ENCODE measurements at places on chromosomes 2 and 18. TPM values are rescaled to one million over a fixed set of nuclear protein-coding genes. Genes with fewer than 3 reads are reported as not detected.

The PRKD3 gene
- 8.2 TPM for total RNA-seq

The DSG2 gene
- total RNA-seq, result 19.1 TPM

The TMEM37 gene
- total RNA-seq, result 22.1 TPM

The CDK5R2 gene
- total RNA-seq, result not detected

The ADD2 gene
- total RNA-seq, result 7.6 TPM

The ERBB4 gene
- total RNA-seq, result 1.6 TPM

The COLEC12 gene
- total RNA-seq, result 3.6 TPM

The FARSB gene
- total RNA-seq, result 11.4 TPM

- no peaks in the 10 kb centered on the region for H3K36me3 ChIP-seq
- H3K27me3 ChIP-seq, result no peaks in the 10 kb centered on the region
- H3K4me1 ChIP-seq, result no peaks in the 10 kb centered on the region
- no peak overlapping the region for H3K4me3 ChIP-seq
Measured at GRCh38 chr2:101609433-101609832, 88.1 kb upstream of the MAP4K4 start.

- H3K4me3 ChIP-seq, result no peak overlapping the region
- no peaks in the 10 kb centered on the region for H3K27me3 ChIP-seq
- DNase-seq, result no peak
- H3K4me1 ChIP-seq, result no peaks in the 10 kb centered on the region
- H3K27ac ChIP-seq, result no peak overlapping the region
Measured at GRCh38 chr2:179843541-179843940, 17.9 kb downstream of the ZNF385B start.

GRCh38 chr2:2849464-2850217, 518.6 kb upstream of the MYT1L start:
- H3K4me1 ChIP-seq, result peaks cover 31% of the 10 kb centered on the region
- H3K27me3 ChIP-seq, result no peaks in the 10 kb centered on the region
- peak; percentile 15 for DNase-seq
- no peak overlapping the region for H3K27ac ChIP-seq
- H3K4me3 ChIP-seq, result no peak overlapping the region
- H3K36me3 ChIP-seq, result no peaks in the 10 kb centered on the region

GRCh38 chr2:98959810-98960507, 23.9 kb upstream of the CRACDL start:
- H3K36me3 ChIP-seq, result no peaks in the 10 kb centered on the region
- H3K27ac ChIP-seq, result no peak overlapping the region
- no peak overlapping the region for H3K4me3 ChIP-seq
- H3K27me3 ChIP-seq, result no peaks in the 10 kb centered on the region

GRCh38 chr18:58669731-58670378, 1.4 kb upstream of the MALT1 start:
- no peaks in the 10 kb centered on the region for H3K27me3 ChIP-seq
- no peak overlapping the region for H3K27ac ChIP-seq
- H3K4me1 ChIP-seq, result peaks cover 20% of the 10 kb centered on the region
- no peak for DNase-seq
- no peaks in the 10 kb centered on the region for H3K36me3 ChIP-seq

GRCh38 chr2:71696381-71696780, 243.0 kb downstream of the DYSF start:
- DNase-seq, result no peak
- no peak overlapping the region for H3K4me3 ChIP-seq
- no peaks in the 10 kb centered on the region for H3K4me1 ChIP-seq
- H3K36me3 ChIP-seq, result no peaks in the 10 kb centered on the region
- H3K27me3 ChIP-seq, result no peaks in the 10 kb centered on the region

- DNase-seq, result peak; percentile 22
- H3K4me3 ChIP-seq, result no peak overlapping the region
- H3K27ac ChIP-seq, result no peak overlapping the region
- H3K27me3 ChIP-seq, result no peaks in the 10 kb centered on the region
- no peaks in the 10 kb centered on the region for H3K36me3 ChIP-seq
Measured at GRCh38 chr18:79200546-79201268, 131.5 kb downstream of the ATP9B start.

GRCh38 chr18:2223449-2223848, 347.9 kb downstream of the METTL4 start:
- no peak overlapping the region for H3K4me3 ChIP-seq
- no peak for DNase-seq
- H3K27ac ChIP-seq, result no peak overlapping the region
- H3K36me3 ChIP-seq, result no peaks in the 10 kb centered on the region
- peaks cover 10% of the 10 kb centered on the region for H3K4me1 ChIP-seq

DNA sequence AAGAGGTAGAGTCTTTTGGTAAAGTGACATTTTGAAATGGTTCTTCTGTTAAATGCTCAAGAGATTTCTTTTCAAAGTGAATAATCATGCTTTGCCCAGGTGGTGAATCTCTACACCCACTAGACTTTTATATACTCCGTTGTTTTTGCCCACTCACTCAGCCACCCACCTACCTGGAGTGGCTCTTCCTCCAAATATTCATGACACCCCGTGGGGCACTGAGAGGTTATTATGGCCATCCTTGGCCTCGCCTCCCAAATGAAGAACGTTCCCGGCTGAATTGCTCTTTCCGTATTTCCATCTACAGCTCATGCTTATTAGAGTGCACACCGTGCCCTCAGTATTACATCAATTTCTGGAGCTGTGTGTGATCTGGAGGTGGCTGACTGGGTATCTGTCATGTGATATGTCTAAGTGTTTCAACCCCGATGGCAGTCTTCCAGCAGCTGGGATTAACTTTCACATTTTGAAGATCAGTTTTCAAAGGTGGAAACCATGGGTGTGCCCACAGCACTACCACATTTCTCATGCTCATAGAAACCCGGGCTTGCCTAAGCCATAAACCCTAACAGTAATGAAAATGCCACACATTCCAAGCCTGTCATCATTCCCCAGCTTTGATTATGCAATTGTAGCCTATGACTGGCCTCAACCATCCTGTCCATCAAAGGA, 406.6 kb upstream of the MMADHC start:
- DNase-seq, result peak; percentile 18
- H3K4me1 ChIP-seq, result peaks cover 29% of the 10 kb centered on the region
- H3K36me3 ChIP-seq, result no peaks in the 10 kb centered on the region

DNA sequence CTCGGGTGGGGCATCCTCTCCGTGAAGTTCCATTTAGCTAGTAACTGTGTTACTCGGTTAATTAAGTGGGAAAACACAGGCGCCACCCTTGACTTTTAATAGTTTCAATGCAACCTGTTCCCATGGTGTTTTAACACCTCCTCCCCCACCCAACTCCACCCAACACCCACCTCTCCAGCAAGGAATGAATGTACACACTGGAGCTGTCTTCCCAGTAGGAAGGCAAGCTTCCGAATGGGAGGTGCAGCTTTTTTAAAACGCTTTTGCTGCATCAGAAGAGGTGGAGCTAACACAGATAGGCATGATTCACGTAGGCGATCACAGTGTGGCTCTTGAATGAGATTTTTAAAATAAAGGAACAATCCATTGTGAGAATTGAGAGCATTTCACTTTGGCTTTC, 73.8 kb upstream of the AGAP1 start:
- H3K4me3 ChIP-seq, result no peak overlapping the region
- H3K27me3 ChIP-seq, result no peaks in the 10 kb centered on the region
- H3K27ac ChIP-seq, result no peak overlapping the region
- peaks cover 23% of the 10 kb centered on the region for H3K4me1 ChIP-seq
- DNase-seq, result no peak

- H3K27me3 ChIP-seq, result no peaks in the 10 kb centered on the region
- no peaks in the 10 kb centered on the region for H3K36me3 ChIP-seq
- no peak overlapping the region for H3K4me3 ChIP-seq
- DNase-seq, result no peak
- H3K4me1 ChIP-seq, result peaks cover 20% of the 10 kb centered on the region
Measured at GRCh38 chr18:78543201-78543725, 436.4 kb upstream of the SALL3 start.

- H3K36me3 ChIP-seq, result no peaks in the 10 kb centered on the region
- H3K4me3 ChIP-seq, result no peak overlapping the region
- H3K27ac ChIP-seq, result no peak overlapping the region
- no peak for DNase-seq
Measured at GRCh38 chr2:221372159-221372884, 199.8 kb downstream of the EPHA4 start.

- no peak for DNase-seq
- no peak overlapping the region for H3K4me3 ChIP-seq
- no peak overlapping the region for H3K27ac ChIP-seq
Measured at GRCh38 chr2:134799936-134800335, 38.5 kb upstream of the ACMSD start.

- H3K27me3 ChIP-seq, result no peaks in the 10 kb centered on the region
- H3K27ac ChIP-seq, result no peak overlapping the region
- DNase-seq, result no peak
- H3K36me3 ChIP-seq, result no peaks in the 10 kb centered on the region
- H3K4me3 ChIP-seq, result no peak overlapping the region
Measured at GRCh38 chr2:232138441-232138840, 176.9 kb downstream of the DIS3L2 start.

- DNase-seq, result no peak
- H3K4me1 ChIP-seq, result no peaks in the 10 kb centered on the region
- H3K36me3 ChIP-seq, result no peaks in the 10 kb centered on the region
- H3K27ac ChIP-seq, result no peak overlapping the region
Measured at GRCh38 chr2:101356521-101356920, 30.8 kb downstream of the CREG2 start.

DNA sequence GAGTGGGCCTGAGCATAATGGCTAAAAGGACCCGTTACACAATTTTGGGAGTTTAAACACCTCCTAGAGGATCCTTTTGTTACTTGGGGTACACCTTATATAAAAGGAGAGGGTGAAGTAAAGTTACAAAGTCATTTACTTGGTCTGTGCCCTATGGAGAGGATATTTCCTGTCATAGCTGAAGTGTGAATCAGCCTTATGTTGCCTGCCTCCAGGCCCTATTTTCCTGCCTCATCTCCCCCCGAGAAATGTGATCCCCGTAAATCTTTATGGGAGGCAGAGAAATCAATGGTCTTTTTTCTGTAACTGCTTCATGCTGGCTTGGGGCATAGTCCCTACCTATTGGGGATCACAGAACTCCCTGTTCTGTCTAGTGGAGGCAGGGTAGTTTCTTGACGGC, 906.6 kb downstream of the DSC3 start:
- no peak overlapping the region for H3K27ac ChIP-seq
- no peaks in the 10 kb centered on the region for H3K36me3 ChIP-seq
- no peaks in the 10 kb centered on the region for H3K4me1 ChIP-seq
- H3K27me3 ChIP-seq, result no peaks in the 10 kb centered on the region
- no peak for DNase-seq
- H3K4me3 ChIP-seq, result no peak overlapping the region

DNA sequence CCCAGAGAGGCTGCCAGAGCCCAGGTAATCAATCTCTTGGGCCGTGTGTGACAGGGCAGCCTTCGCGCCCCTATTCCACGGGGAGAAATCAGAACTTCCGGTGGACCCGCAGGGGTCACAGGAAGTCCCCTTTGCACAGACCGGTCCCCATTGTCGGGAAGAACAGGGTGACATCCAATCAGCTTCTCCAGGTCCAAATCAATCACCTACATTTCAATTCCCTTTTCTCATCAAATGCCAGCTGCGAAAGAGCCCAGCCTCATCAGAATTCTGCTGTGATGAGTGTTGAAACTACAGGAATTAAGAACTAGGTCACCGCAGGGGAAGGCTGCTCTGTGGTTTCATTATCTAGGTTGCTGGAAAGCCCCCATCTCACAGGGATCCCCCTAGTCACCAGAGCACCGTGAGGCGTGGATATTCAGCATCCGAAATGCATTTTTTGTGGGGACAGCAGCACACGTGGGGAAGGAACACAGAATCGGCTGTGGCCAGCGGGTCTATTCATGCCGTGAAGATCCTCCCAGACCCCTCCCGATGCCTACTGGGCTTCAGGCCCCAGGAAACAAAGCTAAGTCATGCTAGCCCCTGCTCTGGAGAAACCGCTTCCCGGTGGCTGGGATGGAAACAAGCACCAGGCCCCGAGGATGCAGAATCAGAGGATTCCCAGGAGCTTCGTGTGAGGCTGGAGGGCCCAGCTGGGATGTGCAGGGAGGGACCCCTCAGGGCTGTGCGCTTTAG, 193.7 kb upstream of the ID2 start:
- H3K36me3 ChIP-seq, result no peaks in the 10 kb centered on the region
- H3K27me3 ChIP-seq, result no peaks in the 10 kb centered on the region
- H3K27ac ChIP-seq, result peak overlapping the region; percentile 70
- H3K4me3 ChIP-seq, result no peak overlapping the region
- DNase-seq, result no peak

DNA sequence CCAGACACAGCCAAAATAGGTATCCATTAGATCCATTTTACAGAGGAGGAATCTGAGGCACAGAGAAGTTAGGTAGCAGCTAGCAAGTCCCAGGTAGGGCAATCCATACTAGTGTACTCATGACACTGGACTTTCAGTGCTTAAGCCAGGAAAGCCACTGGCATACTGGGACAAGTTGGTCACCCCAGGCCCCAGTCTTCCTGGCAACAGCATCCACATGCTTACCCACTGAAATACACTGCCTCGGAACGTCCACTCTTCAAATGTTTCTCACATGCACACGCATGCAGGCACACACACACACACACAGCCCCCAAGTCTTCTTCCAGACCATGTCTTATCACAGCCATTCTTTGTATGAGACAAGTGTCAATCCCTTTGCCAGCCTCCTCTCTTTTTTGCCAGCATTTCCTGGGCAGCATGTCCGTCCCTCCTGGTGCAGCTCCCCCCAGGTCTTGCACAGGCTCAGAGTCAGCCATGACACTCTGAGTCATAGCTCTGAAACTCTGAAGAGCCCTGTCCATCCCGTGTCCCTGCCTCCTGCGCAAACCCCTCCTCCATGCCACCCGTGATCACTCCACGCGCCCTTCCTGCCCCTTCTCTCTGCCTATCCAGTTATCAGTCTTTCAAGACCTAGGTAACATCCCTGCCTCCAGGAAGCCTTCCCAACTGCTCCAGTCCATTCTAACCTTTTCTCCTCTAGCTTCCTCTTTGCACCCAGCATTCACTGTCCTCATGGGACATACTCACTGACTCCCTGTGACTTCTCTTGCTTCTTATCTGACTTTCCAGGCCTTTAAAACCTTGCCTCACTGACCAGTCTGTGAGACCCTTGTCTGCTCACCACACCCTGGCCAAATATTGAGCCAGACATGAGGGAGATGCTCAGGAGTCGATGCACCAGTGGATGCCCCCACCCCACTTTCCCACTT, 10.9 kb upstream of the TEX261 start:
- no peak overlapping the region for H3K4me3 ChIP-seq
- H3K36me3 ChIP-seq, result no peaks in the 10 kb centered on the region
- DNase-seq, result no peak
- H3K4me1 ChIP-seq, result peaks cover 8% of the 10 kb centered on the region
- no peak overlapping the region for H3K27ac ChIP-seq

DNA sequence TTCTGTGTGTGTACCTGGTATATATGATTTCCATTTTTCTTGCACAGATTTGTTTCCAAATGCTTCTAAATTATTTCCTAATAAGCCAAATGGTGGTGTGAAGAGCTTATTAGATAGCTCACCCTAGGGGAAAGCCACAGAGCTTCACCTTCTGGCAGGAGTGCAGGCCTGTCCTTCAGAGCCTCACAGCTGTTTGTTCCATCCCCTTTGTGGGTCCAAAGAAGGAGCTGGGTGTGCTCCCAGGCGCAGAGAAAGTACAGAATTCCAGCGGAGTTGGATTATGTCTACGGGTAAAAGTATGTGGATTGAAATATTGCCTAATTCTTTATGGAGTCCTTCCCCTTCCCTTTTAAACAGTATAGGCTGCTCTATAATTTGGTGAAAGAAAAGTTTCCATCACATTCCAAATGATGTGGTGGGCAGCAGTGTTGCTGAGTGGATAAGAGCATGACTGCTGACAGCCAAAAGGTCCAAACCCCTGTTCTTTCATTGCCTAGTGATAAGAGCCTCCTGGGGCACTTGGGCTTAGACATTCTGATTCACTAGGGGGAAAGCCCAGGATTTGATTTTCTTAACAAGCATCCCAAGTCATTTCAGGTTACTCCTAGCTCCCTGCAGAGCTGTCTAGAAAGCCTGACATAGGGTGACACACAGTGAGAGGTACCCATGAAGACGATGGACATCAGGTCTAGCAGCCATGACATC, 86.6 kb downstream of the WDSUB1 start:
- H3K4me1 ChIP-seq, result peaks cover 10% of the 10 kb centered on the region
- H3K27me3 ChIP-seq, result no peaks in the 10 kb centered on the region
- no peaks in the 10 kb centered on the region for H3K36me3 ChIP-seq
- no peak overlapping the region for H3K27ac ChIP-seq
- DNase-seq, result no peak
- H3K4me3 ChIP-seq, result no peak overlapping the region
